HCT116 (cell line): ENCODE measurements at places on chromosomes 7 and 10. TPM values are rescaled to one million over a fixed set of nuclear protein-coding genes. Genes with fewer than 3 reads are reported as not detected.

- H3K36me3 ChIP-seq = no peaks in the 10 kb centered on the region
- H3K4me3 ChIP-seq = no peak overlapping the region
- no peak for DNase-seq
- no peaks in the 10 kb centered on the region for H3K27me3 ChIP-seq
These were observed 110.4 kb downstream of the AHR start for GRCh38 chr7:17408904-17409290.

DNA sequence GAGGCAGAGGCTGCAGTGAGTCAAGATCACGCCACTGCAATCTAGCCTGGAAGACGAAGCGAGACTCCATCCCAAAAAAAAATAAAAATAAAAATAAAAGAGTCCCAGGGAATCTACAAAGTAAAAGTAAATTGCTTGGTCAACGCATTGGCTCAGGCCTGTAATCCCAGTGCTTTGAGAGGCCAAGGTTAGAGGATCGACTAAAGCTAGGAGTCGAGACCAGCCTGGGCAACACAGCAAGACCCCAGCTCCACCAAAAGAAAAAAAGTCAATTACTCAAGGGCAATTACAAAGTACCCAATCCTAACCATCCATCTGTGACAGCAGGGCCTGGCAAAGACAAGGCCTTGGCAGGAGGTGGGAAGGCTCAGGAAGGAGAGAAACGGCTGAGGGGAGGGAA is 127.6 kb upstream of the CALN1 start:
- H3K36me3 ChIP-seq = no peaks in the 10 kb centered on the region
- H3K27me3 ChIP-seq = no peaks in the 10 kb centered on the region
- H3K4me3 ChIP-seq = no peak overlapping the region
- no peak overlapping the region for H3K27ac ChIP-seq

GRCh38 chr10:132192076-132192975 is 5.6 kb downstream of the DPYSL4 start:
- no peak overlapping the region for H3K4me3 ChIP-seq
- no peaks in the 10 kb centered on the region for H3K36me3 ChIP-seq
- no peaks in the 10 kb centered on the region for H3K27me3 ChIP-seq
- no peaks in the 10 kb centered on the region for H3K4me1 ChIP-seq
- DNase-seq = no peak

TCF7L2 gene
- total RNA-seq = 164 TPM

GRCh38 chr10:6089334-6090219 is 743 bp downstream of the RBM17 start:
- H3K27me3 ChIP-seq = no peaks in the 10 kb centered on the region
- H3K36me3 ChIP-seq = no peaks in the 10 kb centered on the region
- H3K4me3 ChIP-seq = peak overlapping the region; percentile 97
- H3K4me1 ChIP-seq = peaks cover 15% of the 10 kb centered on the region
- H3K27ac ChIP-seq = peak overlapping the region; percentile 78
- no peak for DNase-seq

IFIT2 gene
- 1.0 TPM for total RNA-seq

DNA sequence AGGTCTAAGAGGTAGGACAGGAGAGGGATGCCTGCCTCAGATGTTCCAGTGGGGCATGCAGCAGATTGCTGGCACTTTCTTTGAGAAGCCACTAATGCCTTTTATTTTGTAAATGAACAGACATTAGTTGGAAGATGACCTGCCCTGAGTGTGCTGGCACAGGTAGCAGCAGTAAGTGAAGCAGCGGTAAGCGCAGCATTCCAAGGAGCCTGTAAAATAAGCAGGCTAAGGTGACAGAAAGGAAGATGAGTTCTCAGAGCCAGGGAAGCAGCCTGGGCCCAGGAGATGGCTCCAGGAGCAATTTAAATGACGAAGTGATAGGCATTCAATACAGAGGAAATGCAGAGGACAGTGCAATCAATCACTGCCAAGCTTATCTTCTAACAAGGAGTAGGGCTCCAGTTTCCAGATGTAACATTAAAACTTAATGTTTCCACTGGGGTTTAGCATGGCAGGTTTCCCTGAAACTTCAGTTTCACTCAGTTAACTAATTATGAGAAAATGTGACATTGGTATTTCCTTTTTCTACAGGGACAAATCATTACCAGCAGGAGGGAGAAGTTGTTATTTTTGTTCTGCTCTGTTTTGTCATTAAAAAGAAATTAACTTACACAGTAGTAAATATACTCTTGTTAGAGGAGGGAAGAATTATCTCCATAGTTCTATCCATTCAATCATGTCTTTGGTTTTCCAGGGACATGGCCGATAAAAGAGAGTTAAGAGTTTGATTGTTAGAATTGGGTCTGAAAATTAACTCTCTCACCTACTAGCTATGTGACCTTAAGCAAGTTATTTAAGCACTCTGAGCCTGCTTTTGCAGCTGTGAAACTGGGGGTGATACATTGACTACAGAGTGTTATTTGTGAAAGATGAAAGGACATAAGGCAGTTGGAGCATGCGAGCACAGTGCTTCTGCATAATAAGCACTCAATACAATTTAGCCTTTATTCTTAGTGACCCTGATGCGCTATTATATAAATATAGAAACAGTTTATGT is 96.6 kb upstream of the PTN start:
- H3K36me3 ChIP-seq = no peaks in the 10 kb centered on the region
- H3K27me3 ChIP-seq = no peaks in the 10 kb centered on the region
- no peak for DNase-seq
- H3K4me1 ChIP-seq = no peaks in the 10 kb centered on the region

PCGF6 gene
- total RNA-seq = 24.7 TPM

DNA sequence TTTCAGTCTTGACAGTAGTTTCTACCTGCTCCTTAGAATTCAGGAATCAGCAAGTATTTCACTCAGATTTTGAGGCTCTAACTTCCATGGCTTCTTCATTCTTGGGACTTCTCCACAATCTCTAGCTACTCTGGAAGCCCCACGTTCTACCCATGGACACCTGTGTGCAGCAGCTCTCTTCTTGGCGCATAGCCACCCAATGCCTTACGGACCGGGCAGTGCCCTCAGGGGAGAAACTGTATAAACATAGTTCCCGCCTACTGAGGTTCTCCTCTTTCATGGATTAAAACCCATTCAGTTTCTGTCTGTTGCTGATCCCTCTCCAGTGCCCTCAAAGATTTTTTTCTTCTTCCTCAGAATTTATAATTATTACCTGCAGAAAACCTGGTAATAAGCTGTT is 177.1 kb downstream of the SORCS1 start:
- DNase-seq = no peak
- no peak overlapping the region for H3K4me3 ChIP-seq
- no peaks in the 10 kb centered on the region for H3K4me1 ChIP-seq
- no peaks in the 10 kb centered on the region for H3K36me3 ChIP-seq

ASB15 gene
- total RNA-seq = not detected

DNA sequence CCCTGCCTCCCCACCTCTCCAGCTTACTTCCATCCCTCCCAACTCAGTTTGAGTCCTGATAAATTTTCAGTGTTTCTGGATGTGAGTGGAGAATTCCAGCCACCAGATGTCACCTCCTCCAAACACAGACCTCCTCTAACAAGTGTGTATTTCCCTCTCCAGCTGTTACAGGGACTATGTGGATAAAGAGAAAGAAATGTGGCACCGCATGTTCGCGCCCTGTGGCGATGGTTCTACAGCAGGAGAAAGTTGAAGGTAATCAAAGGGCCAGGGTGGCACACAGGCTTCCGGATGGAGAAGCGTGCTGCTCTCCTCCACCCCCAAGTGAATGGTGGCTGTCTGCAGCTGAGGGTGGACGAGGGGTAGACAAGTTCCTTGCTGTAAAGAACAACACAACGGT is 14.7 kb downstream of the FKBP6 start:
- no peaks in the 10 kb centered on the region for H3K36me3 ChIP-seq
- peaks cover 11% of the 10 kb centered on the region for H3K4me1 ChIP-seq
- H3K27me3 ChIP-seq = no peaks in the 10 kb centered on the region
- DNase-seq = peak; percentile 29
- H3K27ac ChIP-seq = no peak overlapping the region

DNA sequence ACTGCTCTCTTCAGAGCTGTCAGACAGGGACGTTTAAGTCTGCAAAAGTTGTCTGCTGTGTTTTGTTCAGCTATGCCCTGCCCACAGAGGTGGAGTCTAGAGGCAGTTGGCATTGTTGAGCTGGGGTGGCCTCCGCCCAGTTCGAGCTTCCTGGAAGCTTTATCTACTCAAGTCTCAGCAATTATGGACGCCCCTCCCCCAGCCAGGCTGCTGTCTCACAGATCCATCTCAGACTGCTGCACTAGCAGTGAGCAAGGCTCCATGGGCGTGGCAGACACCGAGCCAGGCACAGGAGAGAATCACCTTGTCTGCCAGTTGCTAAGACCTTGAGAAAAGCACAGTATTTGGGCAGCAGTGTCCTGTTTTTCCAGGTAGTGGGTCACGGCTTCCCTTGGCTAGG is 98.1 kb downstream of the SDHAF3 start:
- H3K36me3 ChIP-seq = no peaks in the 10 kb centered on the region
- H3K4me3 ChIP-seq = no peak overlapping the region
- 0 out of 2 replicates have a peak, but pooled peaks cover 3% of the 10 kb centered on the region for H3K27me3 ChIP-seq
- no peak for DNase-seq

GRCh38 chr10:125149036-125149679 is 11.2 kb downstream of the CTBP2 start:
- peak overlapping the region; percentile 25 for H3K27ac ChIP-seq
- no peaks in the 10 kb centered on the region for H3K27me3 ChIP-seq
- peaks cover 61% of the 10 kb centered on the region for H3K4me1 ChIP-seq
- H3K4me3 ChIP-seq = no peak overlapping the region
- peak; percentile 52 for DNase-seq

DNA sequence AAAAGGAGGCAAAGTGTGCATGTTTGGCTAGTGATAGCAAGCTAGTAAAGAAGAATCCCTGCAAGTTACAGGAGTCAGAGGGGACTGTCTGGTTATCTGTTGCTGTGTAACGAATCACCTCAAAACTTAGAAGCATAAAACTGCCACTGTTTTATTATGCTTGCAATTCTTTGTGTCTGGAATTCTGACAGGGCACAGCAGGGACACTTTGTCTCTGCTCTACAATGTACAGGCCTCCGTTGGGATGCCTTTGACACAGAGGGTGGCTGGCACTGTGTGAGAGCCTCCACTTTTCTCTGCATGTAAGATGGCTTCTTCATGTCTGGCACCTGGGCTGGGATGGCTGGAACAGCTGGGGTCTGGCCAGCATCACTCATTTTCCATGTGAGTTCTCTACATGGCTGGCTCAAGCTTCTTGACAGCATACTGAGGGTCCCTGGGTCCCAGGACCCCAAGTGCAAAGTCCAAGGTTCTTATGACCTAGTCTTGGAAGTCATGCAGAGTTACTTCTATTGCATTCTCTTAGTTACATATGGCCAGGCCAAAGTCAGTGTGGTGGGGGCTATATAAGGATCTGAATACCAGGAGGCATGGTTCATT is 276.9 kb downstream of the RPS24 start:
- H3K4me1 ChIP-seq = no peaks in the 10 kb centered on the region
- no peak overlapping the region for H3K27ac ChIP-seq
- no peak overlapping the region for H3K4me3 ChIP-seq
- H3K27me3 ChIP-seq = peaks cover 23% of the 10 kb centered on the region; the same call in 1 of the 2 replicates

CALHM3 gene
- total RNA-seq = 0.49 TPM

DNA sequence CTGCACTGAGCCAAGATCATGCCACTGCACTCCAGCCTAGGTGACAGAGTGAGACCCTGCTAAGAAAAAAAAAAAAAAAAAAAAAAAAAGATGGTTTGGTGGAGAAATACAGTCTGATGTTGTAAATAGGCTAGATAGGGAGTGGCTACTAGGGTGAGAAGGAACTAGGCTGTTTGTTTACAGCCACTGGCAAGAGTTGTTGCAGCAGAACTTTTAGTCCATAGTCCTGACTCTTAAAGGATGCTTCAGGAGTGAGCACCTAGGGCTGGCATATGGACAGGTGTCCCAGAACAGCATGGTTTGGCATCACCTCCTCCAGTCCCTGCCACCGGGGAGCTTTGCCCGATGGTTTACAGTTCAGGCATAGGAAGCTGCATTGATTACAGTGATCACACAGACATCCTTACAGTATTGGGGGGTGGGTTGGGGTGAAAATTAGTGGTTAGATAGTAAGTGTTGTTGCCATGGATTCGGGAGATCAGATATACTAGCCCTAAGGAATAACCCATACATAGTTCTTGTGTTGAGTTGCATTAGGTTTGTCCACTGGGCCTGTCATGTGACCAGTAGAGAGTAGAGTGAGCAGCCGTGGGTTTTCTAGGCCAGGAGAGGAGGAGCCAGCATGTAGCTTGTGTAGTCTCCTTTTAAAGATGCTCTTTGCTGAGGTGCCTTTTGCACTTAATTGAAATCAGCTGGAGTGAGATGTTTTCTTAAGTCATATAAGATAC is 35.9 kb downstream of the ZRANB1 start:
- no peak overlapping the region for H3K27ac ChIP-seq
- no peak for DNase-seq
- H3K4me1 ChIP-seq = no peaks in the 10 kb centered on the region
- no peaks in the 10 kb centered on the region for H3K27me3 ChIP-seq

DNA sequence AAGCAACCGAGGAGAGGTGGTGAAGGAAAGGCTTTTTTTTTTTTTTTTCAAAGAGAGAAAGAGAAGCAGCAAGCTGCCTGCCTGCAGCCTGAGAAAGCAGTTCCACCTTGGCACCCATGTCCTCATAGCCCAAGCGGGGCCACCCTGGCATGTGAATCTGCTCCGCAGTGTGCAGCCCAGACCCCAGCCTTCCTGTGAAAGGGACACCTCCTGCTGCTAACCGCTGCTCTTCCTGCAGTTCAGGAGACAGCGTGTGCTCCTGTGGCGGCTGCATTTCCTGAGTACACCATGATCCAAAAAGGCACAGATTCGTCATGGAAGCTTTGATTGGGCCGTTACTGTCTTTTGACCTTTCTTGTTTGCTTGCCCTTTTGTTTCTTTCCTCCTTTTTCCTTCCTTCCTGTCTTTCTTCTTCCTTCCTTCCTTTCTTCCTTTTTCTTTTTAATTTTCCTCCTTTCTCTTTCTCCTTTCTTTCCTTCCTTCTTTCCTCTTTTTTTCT is 38.1 kb downstream of the IKZF1 start:
- no peaks in the 10 kb centered on the region for H3K36me3 ChIP-seq
- no peak overlapping the region for H3K4me3 ChIP-seq
- H3K27me3 ChIP-seq = peaks cover 12% of the 10 kb centered on the region
- no peak overlapping the region for H3K27ac ChIP-seq
- DNase-seq = no peak

- H3K36me3 ChIP-seq = no peaks in the 10 kb centered on the region
- no peaks in the 10 kb centered on the region for H3K4me1 ChIP-seq
- no peaks in the 10 kb centered on the region for H3K27me3 ChIP-seq
- DNase-seq = no peak
- H3K4me3 ChIP-seq = no peak overlapping the region
These were observed 240.2 kb downstream of the ADAM12 start for GRCh38 chr10:126147866-126148587.

GRCh38 chr7:101250324-101250723 is 5.4 kb upstream of the FIS1 start:
- no peak overlapping the region for H3K4me3 ChIP-seq
- no peak overlapping the region for H3K27ac ChIP-seq
- no peaks in the 10 kb centered on the region for H3K27me3 ChIP-seq
- peaks cover 5% of the 10 kb centered on the region for H3K36me3 ChIP-seq
- no peak for DNase-seq
